ENCODE measurements at places on chromosomes 6 and 20.

GRCh38 chr6:132132422-132132821, 181.2 kb upstream of the CCN2 start:
- no peaks in the 10 kb centered on the region for H3K27me3 ChIP-seq
- H3K4me1 ChIP-seq = peaks cover 19% of the 10 kb centered on the region
- no peaks in the 10 kb centered on the region for H3K36me3 ChIP-seq
- H3K27ac ChIP-seq = peak overlapping the region; percentile 13
- no peak for DNase-seq

- no peak overlapping the region for H3K27ac ChIP-seq
- DNase-seq = no peak
- no peaks in the 10 kb centered on the region for H3K27me3 ChIP-seq
- no peaks in the 10 kb centered on the region for H3K36me3 ChIP-seq
Measured at GRCh38 chr6:39585641-39586040, 139.6 kb downstream of the KIF6 start.

- peaks cover 28% of the 10 kb centered on the region for H3K4me1 ChIP-seq
- DNase-seq = no peak
- H3K27ac ChIP-seq = no peak overlapping the region
- no peaks in the 10 kb centered on the region for H3K27me3 ChIP-seq
- no peak overlapping the region for H3K4me3 ChIP-seq
- H3K36me3 ChIP-seq = no peaks in the 10 kb centered on the region
Measured at GRCh38 chr6:125310994-125311649, 9.4 kb upstream of the HDDC2 start.

GRCh38 chr6:116099036-116099435, 1.6 kb upstream of the NT5DC1 start:
- no peak for DNase-seq
- peaks cover 12% of the 10 kb centered on the region for H3K36me3 ChIP-seq
- peaks cover 30% of the 10 kb centered on the region for H3K4me1 ChIP-seq
- no peak overlapping the region for H3K27ac ChIP-seq
- no peak overlapping the region for H3K4me3 ChIP-seq

- no peaks in the 10 kb centered on the region for H3K4me1 ChIP-seq
- no peaks in the 10 kb centered on the region for H3K36me3 ChIP-seq
- no peak overlapping the region for H3K27ac ChIP-seq
- H3K4me3 ChIP-seq = no peak overlapping the region
- H3K27me3 ChIP-seq = peaks cover 63% of the 10 kb centered on the region
Measured at GRCh38 chr6:41271901-41272395, 14.5 kb downstream of the TREM1 start.

- no peaks in the 10 kb centered on the region for H3K36me3 ChIP-seq
- no peak overlapping the region for H3K27ac ChIP-seq
- H3K4me3 ChIP-seq = no peak overlapping the region
- H3K27me3 ChIP-seq = peaks cover 41% of the 10 kb centered on the region
- DNase-seq = no peak
Measured at GRCh38 chr6:14635195-14635594, 517.6 kb downstream of the CD83 start.

DNA sequence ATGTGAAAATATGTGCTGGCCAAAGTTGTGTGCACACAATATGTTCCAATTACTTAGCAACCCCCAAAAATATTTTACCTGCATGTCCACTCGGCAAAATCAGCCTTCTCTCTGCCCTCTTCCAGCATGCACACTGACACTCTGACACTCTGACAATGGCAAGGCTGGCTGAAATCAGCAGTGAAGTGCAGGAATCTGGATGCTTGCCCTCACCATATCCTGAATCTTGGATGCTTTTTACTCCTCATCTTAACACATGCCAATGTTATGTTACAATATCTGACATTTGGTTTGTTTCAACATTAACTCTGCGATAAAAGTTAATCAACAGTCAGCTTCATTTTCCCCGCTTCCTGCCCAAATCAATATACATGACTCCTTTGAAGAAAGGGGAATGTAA, 203.2 kb downstream of the COL9A1 start:
- H3K27me3 ChIP-seq = no peaks in the 10 kb centered on the region
- no peaks in the 10 kb centered on the region for H3K36me3 ChIP-seq
- peaks cover 2% of the 10 kb centered on the region for H3K4me1 ChIP-seq
- H3K4me3 ChIP-seq = no peak overlapping the region
- DNase-seq = no peak

DNA sequence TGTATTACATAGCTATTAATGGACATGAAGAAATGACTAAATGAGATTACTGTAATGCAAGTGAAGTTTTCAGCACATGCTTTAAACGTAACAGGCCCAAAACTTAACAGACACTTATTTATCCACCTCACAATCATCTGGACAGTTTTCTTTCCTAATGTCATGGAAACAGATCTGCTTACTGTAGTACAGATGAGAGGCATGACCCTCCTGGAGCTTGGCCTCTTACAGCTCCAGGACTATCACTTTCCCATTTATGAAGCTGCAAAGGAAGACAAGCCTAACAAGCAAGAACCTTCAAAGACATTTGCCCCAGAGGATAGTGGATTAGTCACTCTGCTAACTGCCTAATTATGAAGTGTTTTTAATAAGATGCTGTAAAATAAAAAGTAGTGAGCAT, 419.3 kb downstream of the PHF3 start:
- H3K4me1 ChIP-seq = peaks cover 17% of the 10 kb centered on the region
- H3K27me3 ChIP-seq = no peaks in the 10 kb centered on the region
- H3K4me3 ChIP-seq = no peak overlapping the region
- no peaks in the 10 kb centered on the region for H3K36me3 ChIP-seq
- DNase-seq = no peak

- peaks cover 3% of the 10 kb centered on the region for H3K4me1 ChIP-seq
- no peaks in the 10 kb centered on the region for H3K36me3 ChIP-seq
- H3K4me3 ChIP-seq = no peak overlapping the region
Measured at GRCh38 chr6:165618241-165618640, 44.8 kb downstream of the PDE10A start.

DNA sequence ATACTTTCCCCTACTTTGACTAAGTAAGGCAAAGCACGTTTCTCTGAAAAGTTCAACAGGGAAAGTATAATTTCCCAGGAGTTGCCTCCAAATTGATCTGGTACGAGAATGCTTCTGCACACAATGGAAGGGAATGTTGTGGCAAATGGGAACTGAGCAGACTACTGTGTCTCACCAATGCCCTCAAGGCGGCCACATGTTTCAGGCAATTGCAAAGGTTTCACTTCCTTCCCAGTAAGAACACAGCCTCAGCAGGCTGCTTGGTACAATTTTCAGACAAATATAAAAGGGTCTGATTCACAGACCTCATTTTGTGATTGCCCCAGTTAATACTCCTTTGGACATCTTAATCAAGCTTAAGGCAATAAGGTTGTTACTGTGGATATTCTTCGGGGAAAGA, 71.2 kb downstream of the KIAA0319 start:
- no peaks in the 10 kb centered on the region for H3K4me1 ChIP-seq
- H3K36me3 ChIP-seq = no peaks in the 10 kb centered on the region
- DNase-seq = no peak
- no peak overlapping the region for H3K4me3 ChIP-seq

GRCh38 chr20:57688864-57689263, 21.0 kb downstream of the PMEPA1 start:
- peak overlapping the region; percentile 88 for H3K27ac ChIP-seq
- H3K27me3 ChIP-seq = no peaks in the 10 kb centered on the region
- no peak overlapping the region for H3K4me3 ChIP-seq
- peaks cover 4% of the 10 kb centered on the region for H3K36me3 ChIP-seq
- peaks cover 87% of the 10 kb centered on the region for H3K4me1 ChIP-seq

GRCh38 chr20:63890616-63891015, 4.3 kb upstream of the DNAJC5 start:
- H3K27ac ChIP-seq = no peak overlapping the region
- H3K4me3 ChIP-seq = no peak overlapping the region
- no peaks in the 10 kb centered on the region for H3K27me3 ChIP-seq
- H3K36me3 ChIP-seq = peaks cover 19% of the 10 kb centered on the region
- H3K4me1 ChIP-seq = peaks cover 5% of the 10 kb centered on the region

- H3K4me1 ChIP-seq = peaks cover 11% of the 10 kb centered on the region
- H3K4me3 ChIP-seq = no peak overlapping the region
- no peaks in the 10 kb centered on the region for H3K27me3 ChIP-seq
- peak overlapping the region; percentile 39 for H3K27ac ChIP-seq
- H3K36me3 ChIP-seq = peaks cover 56% of the 10 kb centered on the region
- DNase-seq = no peak
Measured at GRCh38 chr6:159996087-159996622, 27.3 kb downstream of the IGF2R start.

GRCh38 chr6:126041516-126041915, 55.2 kb downstream of the TRMT11 start:
- H3K27ac ChIP-seq = no peak overlapping the region
- H3K4me1 ChIP-seq = peaks cover 9% of the 10 kb centered on the region
- no peaks in the 10 kb centered on the region for H3K27me3 ChIP-seq
- no peak for DNase-seq
- peaks cover 45% of the 10 kb centered on the region for H3K36me3 ChIP-seq

DNA sequence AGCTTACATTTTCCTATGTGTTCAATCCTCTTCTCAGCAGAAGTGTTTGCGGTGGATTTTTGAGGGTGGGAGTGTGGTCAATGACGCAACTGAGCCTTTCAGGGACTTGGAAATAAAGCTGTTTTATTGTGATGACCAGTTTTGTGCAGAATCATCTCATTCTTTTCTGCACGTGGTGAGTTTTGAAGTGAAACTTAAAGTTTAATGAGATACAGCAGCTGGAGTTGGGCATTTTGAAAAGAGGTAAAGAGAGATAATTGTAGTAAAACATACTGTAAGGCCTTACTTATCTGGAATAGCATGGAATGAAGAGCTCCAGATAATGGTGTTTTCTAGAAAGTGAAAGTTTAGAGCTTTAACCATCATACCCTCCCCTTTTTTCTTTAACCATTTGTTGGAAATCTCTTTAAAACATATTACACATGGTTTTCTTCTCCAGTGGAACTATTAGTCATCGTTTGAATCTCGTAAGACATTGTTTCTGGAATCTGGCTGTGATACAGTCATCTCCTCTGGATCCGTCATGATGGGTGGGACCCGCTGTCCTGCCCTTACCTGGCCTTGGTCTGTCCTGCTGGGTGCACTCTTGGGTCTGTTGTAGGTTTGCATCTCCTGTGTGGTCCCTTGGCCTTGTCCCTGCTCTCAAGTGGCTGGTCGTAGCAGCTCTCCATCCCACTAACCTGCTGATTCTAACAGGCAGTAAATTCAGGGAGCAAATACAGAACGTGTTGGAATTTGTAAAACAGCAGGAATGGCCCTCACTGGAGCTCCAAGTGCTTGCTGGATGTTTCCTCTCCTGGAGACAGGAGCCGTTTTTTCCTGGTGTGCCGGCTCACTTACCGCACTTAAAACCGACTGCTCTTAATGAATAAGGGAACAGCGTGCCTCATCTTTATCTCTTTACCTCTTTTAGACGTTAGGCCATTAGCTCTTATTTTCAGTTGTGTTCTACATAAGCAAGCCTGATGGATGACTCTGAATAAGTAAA, 29.8 kb downstream of the UST start:
- peaks cover 3% of the 10 kb centered on the region for H3K4me1 ChIP-seq
- no peaks in the 10 kb centered on the region for H3K36me3 ChIP-seq
- no peak overlapping the region for H3K4me3 ChIP-seq
- DNase-seq = no peak
- peak overlapping the region; percentile 41 for H3K27ac ChIP-seq
- H3K27me3 ChIP-seq = no peaks in the 10 kb centered on the region

- H3K27me3 ChIP-seq = peaks cover 9% of the 10 kb centered on the region
- H3K4me3 ChIP-seq = peak overlapping the region; percentile 67
- DNase-seq = no peak
- peak overlapping the region; percentile 8 for H3K27ac ChIP-seq
- peaks cover 16% of the 10 kb centered on the region for H3K4me1 ChIP-seq
- H3K36me3 ChIP-seq = no peaks in the 10 kb centered on the region
Measured at GRCh38 chr6:151763303-151763702, 44.2 kb upstream of the ESR1 start.

DNA sequence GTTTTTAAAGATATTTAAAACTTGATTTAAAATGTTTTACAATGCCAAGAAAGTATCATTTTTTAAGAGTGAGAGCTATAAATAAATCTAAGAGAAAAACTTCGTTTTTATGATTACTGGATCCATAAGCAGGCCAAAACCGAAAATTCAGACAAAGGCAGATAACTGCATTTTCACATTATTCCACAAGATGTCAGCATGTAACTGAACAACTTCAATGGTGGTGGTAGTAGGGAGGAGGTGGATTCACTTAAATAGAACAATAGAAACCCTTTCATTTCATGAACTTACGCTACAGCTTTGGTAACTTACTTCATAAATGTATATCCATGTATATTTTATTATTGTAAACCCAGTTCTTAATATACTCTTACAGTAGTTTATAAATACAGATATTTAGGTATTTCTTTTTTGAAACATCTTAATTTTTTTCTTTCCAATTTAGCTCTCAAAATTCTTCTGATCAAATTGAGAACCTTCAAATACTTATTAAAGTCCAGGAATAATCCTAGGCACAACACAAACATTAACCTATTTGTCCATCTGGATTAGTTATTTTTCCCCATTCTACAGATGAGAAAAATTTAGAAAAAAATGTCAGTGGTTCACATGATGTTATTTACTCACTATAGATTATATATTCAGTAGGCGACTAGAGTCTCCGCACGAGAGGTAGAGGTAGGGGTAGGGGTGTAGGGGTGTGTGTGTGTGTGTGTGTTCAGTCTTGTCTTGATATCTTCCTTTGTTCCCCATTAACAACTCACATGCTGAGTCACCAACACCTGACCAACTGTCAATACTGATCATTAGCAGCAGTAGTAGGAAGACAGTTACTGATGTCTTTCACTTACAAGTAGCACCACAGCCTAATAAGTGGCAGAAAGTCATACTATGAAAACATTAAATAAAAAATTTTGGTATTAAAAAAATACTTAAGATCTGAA, 111.5 kb downstream of the ARHGAP18 start:
- H3K4me1 ChIP-seq = no peaks in the 10 kb centered on the region
- no peak overlapping the region for H3K27ac ChIP-seq
- no peaks in the 10 kb centered on the region for H3K36me3 ChIP-seq
- no peak overlapping the region for H3K4me3 ChIP-seq
- no peak for DNase-seq

DNA sequence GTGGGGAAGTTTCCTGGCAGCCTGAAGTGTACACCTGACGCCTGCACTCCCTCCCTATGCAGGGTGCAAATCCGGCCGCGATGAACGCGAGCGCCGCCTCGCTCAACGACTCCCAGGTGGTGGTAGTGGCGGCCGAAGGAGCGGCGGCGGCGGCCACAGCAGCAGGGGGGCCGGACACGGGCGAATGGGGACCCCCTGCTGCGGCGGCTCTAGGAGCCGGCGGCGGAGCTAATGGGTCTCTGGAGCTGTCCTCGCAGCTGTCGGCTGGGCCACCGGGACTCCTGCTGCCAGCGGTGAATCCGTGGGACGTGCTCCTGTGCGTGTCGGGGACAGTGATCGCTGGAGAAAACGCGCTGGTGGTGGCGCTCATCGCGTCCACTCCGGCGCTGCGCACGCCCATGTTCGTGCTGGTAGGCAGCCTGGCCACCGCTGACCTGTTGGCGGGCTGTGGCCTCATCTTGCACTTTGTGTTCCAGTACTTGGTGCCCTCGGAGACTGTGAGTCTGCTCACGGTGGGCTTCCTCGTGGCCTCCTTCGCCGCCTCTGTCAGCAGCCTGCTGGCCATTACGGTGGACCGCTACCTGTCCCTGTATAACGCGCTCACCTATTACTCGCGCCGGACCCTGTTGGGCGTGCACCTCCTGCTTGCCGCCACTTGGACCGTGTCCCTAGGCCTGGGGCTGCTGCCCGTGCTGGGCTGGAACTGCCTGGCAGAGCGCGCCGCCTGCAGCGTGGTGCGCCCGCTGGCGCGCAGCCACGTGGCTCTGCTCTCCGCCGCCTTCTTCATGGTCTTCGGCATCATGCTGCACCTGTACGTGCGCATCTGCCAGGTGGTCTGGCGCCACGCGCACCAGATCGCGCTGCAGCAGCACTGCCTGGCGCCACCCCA, 1.2 kb downstream of the GPR6 start:
- peaks cover 9% of the 10 kb centered on the region for H3K4me1 ChIP-seq
- peaks cover 99% of the 10 kb centered on the region for H3K27me3 ChIP-seq
- DNase-seq = no peak
- H3K27ac ChIP-seq = no peak overlapping the region
- H3K4me3 ChIP-seq = no peak overlapping the region

Measured in mesothelial cell of epicardium (in vitro differentiated cells).